CMK (cell line): ENCODE measurements at places on chromosomes 4 and X.

DNA sequence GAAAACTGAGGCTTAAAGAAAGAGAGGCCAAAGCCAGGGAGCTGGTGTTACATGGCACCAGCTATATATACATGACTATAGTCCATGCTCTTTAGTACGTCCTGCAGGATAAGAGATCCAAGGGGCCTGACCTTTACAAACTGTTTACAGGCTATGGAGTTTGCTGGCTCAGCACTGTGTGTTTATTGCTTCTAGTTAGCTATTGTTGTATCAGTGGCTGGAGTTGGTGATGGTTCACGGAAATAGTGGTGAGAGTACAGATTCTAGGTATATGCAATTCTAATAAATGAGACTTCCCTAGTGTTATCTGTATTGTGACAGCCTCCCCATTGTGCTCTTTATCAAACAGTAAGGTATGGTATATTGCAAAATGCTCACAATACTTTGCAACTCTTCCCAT, 46.5 kb downstream of the REPS2 start:
- no peak for DNase-seq

- no peak for DNase-seq
Observed at GRCh38 chr4:41744572-41745291, 3.8 kb downstream of the PHOX2B start.

GRCh38 chrX:318068-318738, 393 bp downstream of the GTPBP6 start:
- peak; percentile 98 for DNase-seq

- DNase-seq: no peak
Observed at GRCh38 chr4:113316879-113317278, 267.4 kb downstream of the ANK2 start.

DNA sequence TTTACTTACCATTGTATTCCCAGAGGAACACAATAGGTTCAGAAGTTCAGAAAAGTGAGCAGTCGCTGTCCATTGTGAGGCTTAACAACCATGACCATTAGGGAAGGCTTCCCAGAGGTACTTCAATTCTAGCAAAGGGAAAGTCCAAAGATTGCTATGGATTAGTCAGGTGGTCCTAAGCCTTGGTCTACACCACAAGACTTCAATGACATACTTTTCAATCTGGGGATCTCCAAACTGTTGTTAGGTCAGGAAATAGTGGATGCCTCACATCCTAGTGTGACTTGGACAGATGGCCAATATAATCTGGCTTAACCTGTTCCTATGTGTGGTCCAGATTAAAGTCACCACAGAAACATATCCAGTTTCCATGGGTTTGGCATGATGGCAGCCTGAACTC, 118.0 kb downstream of the SPCS3 start:
- DNase-seq: no peak

DNA sequence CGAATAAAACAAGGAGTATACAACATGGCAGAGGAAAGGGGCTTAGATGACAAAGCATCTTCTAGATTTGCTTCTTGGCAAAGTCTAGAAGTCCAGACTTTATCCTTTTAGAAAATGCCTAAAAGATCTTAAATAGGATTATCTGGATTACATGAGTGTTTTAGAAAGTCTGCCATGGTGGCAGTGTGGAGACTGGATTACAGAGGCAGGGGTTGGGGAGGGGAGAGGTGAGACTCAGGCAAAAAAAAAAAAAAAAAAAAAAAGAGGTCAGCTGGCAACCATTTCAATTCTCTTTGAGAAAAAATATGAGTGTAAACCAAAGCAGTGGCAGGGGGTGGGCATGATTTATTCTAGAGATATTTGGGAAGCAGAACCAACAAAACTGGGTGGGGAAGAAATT, 17.4 kb downstream of the ZNF827 start:
- DNase-seq: no peak
